Aorta (tissue), 5 donors: ENCODE measurements at places on chromosomes 2 and 18.

- DNase-seq, result no peak
Measured at GRCh38 chr2:144595279-144595678, 75.4 kb upstream of the ZEB2 start.

DNA sequence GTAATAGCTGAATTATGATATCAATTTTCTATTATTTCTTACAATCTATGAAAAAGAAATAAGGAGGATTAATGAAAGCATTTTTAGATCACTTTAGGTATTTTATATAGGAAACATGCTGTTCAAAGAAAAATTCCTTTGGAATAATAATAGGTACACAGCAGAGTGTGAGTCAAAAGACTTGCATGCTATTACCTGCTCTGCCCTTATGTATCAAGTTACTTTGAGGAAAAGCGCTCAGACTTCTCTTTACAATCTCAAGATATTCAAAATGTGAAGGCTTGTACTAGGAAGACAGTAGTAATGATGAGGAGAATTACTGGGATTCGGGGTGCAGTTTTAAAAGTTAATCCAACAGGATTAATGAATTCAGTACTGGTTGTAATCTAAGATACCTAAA, 29.1 kb upstream of the RNU4ATAC start:
- no peak for DNase-seq

GRCh38 chr2:241551599-241551997, 6.9 kb upstream of the BOK start:
- no peak for DNase-seq

GRCh38 chr18:78725426-78725825, 254.2 kb upstream of the SALL3 start:
- no peak for DNase-seq

- peak; percentile 71 for DNase-seq
Measured at GRCh38 chr2:240648650-240649275, 23.5 kb downstream of the GPR35 start.

GRCh38 chr2:228017784-228018183, 146.4 kb downstream of the DAW1 start:
- no peak for DNase-seq

- DNase-seq, result no peak
Measured at GRCh38 chr2:241268306-241268705, 47.2 kb downstream of the HDLBP start.

GRCh38 chr18:51617167-51617566, 419.7 kb upstream of the MEX3C start:
- no peak for DNase-seq

GRCh38 chr2:62217970-62218369, 22.1 kb downstream of the B3GNT2 start:
- no peak for DNase-seq

GRCh38 chr2:69559442-69560146, 83.9 kb downstream of the AAK1 start:
- no peak for DNase-seq

DNA sequence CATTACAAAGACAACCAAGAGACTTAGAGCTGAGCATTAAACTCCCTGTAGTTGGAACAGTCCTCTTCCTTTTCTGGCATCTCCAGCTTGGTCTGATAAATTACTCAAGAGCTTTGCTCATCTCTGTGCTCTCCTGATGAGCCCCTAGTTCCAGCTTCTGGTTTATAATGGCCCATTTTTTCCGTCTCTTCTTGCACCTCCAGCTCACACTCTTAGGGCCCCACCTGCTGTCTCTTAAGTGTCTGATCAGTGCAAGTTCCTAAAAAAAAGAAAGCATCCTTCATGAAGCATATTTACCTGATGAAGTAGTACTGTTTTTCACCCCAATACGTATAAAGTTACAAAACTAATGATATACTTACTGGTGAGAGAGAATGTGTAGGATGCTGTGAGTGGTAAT, 822.9 kb downstream of the RNF144A start:
- no peak for DNase-seq

- DNase-seq, result no peak
Measured at GRCh38 chr2:175805442-175806124, 196.5 kb downstream of the LNPK start.

DNA sequence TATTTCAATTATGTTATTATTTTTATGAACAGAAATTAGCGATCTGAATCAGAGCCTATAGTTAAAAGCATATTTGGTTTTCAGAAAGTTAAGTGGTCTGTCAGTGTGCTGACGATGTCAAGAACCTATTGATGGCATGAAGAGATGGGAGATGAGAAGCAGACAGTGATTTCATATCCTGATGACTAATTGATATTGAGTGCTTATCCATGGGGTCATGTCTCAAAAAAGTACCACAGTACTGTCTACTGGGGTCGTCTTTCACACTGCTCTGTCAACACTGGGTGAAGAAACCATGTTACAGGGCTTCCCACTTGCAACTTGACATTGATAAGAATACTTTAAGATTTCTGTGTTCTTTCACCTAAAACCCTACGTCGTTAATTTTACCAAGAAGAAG, 297.1 kb downstream of the AFF3 start:
- no peak for DNase-seq

DNA sequence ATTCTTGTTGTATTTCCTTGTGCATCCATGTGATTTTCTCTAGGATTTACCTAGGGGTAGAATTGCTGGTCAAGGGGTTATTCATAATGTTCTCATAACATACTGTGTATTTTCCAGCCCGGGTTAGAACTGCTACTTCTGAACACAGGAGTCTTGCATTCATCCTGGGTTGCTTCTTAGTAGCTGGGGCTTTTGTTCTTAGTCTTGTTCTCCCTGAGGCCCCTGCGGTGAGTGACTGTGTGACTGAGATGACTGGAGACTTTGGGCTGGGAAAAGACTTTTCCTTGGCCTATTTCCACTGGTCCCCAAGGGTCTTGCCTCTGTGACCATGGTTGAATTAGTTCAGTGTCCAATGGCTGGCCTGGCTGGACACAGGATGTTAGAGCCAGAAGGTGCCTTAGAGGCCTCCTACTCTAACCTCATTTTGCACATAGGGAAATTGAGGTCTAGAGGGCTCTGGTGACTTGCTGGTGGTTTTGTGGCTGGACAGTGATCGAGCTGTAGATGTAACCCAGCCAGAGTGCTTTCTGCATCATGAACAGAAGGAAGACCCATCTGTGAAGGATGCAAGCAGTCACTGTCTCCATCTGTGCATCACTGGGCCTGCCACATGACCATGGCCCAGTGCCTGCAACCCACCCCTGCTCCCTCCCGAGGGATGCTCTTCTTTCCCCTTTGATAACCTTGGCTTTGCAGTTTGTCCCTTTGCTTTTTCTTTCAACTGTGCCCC, 233.3 kb downstream of the FHOD3 start:
- DNase-seq, result no peak

GRCh38 chr18:62769216-62769615, 53.9 kb downstream of the PHLPP1 start:
- no peak for DNase-seq

DNA sequence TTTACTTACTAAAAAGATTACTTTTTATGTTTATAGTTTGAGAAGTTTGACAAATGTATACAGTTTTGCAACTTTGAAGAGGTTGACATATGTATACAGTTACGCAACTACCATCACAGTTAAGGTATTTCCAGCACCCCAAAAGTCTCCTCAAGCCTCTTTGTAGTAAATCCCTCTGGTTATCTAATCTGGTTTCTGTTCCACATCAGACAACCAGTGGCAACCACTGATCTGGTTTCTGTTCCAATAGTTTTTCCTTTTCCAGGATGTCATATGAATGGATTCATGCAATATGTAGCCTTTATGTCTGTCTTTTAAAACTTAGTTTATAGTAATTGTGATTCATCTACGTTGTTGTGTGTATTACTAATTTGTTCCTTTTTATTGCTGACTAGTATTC, 23.5 kb downstream of the IFIH1 start:
- DNase-seq, result no peak
